ENCODE measurements at places on chromosomes 7 and 10.

DNA sequence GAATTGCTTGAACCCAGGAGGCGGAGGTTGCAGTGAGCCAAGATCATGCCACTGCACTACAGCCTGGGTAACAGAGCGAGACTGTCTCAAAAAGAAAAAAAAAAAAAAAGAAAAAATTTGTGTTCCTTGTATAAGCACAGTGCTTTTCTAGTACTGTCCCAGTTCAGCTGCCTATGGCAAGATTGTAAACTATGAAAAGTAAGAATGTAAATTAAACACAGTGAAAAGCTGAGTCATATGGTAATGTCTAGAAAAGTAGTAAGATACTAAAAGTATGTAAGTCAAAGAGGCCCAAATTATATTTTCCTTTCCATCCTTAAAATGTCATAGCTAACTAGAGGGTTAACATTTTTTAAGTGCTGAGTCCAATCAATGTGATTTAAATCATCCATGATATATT is 42.8 kb downstream of the RBM20 start:
- DNase-seq: no peak

- DNase-seq: no peak
Measured at GRCh38 chr10:73872190-73872710, 2.1 kb downstream of the CAMK2G start.

DNA sequence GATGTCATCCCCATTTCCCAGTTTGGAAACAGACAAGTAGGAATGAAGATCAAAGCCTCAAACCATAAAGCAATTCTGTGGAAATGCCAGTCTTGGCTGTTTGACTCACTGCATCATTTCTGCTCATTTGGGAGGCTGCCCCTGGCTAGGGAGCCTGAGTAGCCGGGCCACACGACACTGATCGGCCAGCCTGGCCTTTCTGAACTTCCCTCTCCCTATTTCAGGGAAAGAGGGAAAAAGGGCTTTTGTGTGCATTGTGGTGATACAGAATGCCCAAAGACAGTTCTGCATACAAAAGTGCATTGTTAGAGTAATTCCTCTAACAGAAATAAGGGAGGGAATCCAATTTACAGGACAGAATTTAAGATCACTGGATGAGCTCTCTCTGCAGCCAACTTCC is 41.7 kb upstream of the OPALIN start:
- DNase-seq: no peak

- DNase-seq: peak; percentile 21
Measured at GRCh38 chr10:26890956-26891355, 30.2 kb upstream of the ABI1 start.

GRCh38 chr10:114507449-114507848 is 103.1 kb upstream of the AFAP1L2 start:
- DNase-seq: no peak

- no peak for DNase-seq
Measured at GRCh38 chr10:8778713-8779112, 724.2 kb downstream of the GATA3 start.

GRCh38 chr7:32476816-32477648 is 13.1 kb downstream of the LSM5 start:
- no peak for DNase-seq

DNA sequence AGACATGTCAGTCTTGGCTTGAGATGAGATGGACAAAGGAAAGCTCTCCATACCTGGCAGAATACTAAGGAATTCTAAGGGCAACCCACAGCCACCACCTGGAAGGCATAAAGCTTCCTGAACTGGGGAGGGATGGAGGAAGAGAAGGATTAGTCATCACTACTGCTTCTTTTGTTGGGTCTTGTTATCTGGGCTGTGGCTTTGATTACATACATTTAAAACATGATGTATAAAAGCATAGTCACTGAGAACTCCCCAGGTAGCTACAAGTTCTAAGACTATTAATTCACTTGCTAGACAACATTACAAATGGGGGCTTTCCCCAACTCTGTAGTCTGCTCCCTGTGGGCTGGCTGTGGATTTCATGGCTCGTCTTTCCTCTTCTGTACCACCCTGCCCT is 58.2 kb downstream of the RBM33 start:
- DNase-seq: no peak

GRCh38 chr7:144384555-144385245 is 18.8 kb downstream of the NOBOX start:
- no peak for DNase-seq

DNA sequence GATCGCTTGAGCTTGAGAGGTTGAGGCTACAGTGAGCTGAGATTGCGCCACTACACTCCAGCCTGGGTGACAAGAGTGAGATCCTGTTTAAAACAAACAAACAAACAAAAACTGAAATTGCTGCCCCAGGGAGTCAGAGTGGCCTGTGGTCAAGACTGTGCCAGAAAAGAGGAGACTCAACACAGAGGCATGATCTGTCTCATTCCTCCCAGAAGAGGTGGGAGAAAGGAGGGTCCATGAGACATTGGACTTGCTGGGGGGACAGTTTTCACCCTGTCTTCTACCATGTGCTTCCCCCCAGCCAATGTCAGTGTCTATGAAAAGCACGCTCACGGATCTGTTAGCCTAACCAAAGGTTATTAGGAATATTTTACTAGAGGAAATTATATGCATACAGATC is 3.2 kb downstream of the ZNF853 start:
- no peak for DNase-seq

- DNase-seq: peak; percentile 28
Measured at GRCh38 chr10:52566471-52567246, 205.9 kb downstream of the MBL2 start.

- no peak for DNase-seq
Measured at GRCh38 chr10:21509341-21510240, 15.9 kb downstream of the SKIDA1 start.

- no peak for DNase-seq
Measured at GRCh38 chr10:99460070-99460469, 29.6 kb upstream of the GOT1 start.

GRCh38 chr10:80153460-80153859 is 20.9 kb downstream of the PLAC9 start:
- DNase-seq: no peak

DNA sequence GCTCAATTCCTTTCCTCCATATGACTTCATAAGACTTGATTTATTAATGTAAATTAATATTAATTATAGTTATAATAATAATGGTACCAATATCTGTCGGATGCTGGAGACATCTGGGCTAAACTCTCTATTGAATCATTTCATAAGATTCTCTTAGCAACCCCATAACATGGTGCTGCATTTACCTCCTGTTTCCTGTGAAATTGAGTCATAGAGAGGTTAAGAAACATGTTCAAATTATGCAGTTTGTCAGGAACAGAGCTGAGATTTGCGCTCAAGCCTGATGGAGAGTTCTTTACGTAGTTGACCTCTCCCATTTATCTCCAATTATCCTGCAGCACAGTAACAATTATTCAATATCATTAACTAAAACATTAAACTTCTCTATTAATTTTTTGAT is 621.8 kb upstream of the FZD8 start:
- no peak for DNase-seq

DNA sequence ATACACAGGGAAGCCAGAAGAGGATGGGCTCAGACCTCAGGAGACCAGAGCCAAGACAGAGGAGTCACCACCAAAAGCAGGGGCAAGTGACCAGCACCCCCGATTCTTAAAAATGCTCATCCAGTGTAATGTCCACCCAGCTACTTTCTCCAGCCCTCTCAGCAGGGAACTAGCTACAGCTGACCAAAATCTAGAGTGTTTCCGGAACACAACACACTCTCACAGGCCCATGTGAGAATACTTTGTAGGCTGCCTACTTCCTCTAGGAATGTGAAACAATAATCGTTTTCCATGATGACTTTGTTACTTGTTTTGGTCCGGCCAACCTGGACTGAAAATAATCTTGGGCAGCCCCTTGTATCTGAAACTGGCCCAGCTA is 14.5 kb downstream of the PSAP start:
- no peak for DNase-seq

DNA sequence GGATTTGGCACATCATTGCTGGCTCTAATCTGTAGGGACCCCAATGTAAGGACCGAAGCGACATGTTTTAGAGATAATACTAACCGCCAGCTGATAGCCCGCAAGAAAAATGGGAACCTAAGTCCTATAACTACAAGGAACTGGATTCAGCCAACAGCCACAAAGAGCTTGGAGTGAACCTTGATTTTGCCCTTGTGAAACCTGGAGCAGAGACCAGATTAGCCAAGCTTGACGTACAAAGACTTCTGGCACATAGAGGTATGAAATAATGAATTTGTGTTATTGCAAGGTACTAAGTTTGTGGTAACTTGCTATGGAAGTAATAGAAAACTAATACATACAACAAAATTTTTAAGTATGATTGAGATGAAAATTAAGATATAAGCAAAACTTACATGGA is 246.9 kb downstream of the AGMO start:
- DNase-seq: no peak

DNA sequence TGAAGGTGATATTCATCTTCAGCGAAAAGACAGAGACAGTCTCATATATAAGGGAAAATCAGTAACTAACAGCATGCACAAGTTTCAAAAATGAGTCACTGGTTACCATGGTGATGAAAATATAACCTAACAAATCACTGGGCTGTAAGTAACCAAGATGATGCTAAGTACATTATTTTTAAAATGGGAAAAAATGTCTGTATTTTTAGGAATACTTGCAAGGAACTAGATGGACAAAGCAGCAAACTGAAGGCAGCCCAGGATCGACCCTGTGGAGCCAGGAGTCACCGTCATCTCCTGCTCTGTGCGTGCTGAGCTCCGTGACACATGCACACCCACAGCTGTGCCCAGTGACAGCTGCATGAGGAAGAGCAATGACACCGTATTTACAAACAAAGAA is 137.3 kb downstream of the ELMO1 start:
- DNase-seq: no peak

DNA sequence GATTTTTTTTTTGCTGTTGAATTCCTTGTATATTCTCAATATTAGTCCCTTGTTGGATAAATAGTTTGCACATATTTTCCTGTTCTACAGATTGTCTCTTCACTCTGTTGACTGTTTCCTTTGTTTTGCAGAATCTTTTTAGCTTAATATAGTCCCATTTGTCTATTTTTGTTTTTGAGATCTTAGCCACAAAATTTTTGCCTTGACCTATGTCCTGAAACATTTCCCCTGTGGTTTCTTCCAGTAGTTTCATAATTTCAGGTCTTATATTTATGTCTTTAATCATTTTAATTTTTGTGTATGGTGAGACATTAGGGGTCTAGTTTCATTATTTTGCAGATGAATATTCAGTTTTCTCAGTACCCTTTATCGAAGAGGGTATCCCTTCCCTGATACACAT is 92.7 kb downstream of the LANCL2 start:
- DNase-seq: no peak

DNA sequence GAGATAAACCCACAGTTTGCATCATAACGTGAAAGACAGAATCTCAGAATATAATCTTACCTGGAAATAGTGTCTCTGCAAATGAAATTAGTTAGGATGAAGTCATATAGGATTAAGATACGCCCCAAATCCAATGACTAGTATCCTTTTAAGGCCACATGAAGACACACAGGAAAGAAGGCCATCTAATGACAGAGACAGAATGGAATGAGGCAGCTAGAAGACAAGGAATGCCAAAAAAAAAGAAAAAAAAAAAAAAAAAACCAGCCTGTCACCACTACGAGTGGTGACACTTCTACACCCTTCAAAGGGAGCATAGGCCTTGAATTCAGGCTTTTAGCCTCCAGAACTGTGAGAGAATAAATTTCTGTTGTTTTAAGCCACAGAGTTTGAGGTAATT is 82.9 kb downstream of the HYCC1 start:
- DNase-seq: no peak

DNA sequence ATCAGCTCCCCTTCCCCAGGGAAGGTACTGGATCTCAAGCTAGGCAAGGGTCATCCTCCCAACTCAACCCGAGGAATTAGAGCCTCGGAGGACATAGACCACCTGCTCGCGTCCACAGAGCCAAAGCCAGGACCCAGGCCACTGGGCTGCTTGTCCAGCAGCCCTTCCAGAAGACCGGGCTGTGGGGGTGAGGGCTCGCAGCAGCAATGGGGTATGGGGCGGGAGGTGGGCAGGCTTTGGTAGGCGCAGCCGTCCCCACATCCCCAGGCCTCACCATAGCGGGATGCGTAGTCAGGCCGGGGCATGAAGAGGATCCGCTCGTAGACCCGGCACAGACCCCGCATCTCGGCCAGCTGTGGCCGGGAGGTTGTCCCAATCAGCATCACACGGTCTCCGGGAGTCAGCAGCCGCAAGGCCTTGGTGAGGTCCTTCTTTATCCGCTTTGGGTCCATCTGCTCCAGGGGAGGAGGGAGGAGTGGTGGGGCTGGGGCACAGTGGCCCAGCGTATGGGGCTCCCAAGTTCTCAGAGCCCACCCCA is 5.0 kb upstream of the ASB10 start:
- DNase-seq: no peak

- no peak for DNase-seq
Measured at GRCh38 chr7:86833360-86833759, 189.7 kb downstream of the GRM3 start.

DNA sequence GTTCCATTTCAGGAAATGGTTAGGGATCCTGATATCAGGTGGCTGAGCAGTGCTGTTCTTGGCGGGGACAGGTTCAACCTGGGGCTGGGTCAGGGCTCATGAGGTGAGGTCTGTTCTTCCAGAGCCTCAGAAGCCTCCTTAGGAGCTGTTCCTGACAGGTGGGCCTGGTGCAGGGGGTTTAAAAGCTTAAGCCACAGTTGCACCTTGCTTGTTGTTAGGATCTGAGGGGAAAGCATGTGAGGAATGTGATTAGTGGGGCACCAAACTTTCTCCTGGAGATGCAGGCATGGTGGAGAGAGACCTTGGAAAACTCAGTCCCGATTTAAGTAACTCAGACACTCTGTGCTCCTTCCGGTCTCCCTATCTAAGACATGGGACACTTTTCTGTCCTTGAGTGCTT is 18.7 kb upstream of the CRHR2 start:
- DNase-seq: no peak

GRCh38 chr7:51162724-51163329 is 153.8 kb downstream of the COBL start:
- peak; percentile 63 for DNase-seq

- no peak for DNase-seq
Measured at GRCh38 chr7:137151041-137151689, 192.4 kb downstream of the PTN start.

GRCh38 chr10:110415809-110416208 is 81.9 kb upstream of the DUSP5 start:
- no peak for DNase-seq

DNA sequence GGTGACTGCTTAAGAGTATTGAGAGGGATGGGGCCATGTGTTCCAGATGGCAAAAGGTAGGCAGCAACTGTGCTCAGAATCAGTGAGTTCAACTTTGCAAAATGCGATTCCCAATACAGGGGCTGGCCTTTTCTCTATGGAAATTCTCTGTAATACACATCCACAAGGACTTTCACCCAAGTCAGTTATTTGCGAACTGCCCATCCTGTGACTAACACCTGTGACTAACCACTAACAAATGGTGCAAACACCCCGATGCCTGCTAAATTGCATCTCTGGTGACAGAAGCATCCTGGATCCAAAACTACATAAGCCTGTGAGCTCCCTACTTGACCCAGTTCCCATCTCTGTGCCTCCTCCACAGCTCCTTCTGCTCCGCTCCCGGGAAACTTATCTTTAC is 9.0 kb upstream of the CUZD1 start:
- no peak for DNase-seq

All from HEK293T (cell line).